ENCODE measurements at places on chromosomes 16 and 17. TPM values are rescaled to one million over a fixed set of nuclear protein-coding genes. Genes with fewer than 3 reads are reported as not detected.

Gene MMP28
- 5.8 TPM for total RNA-seq

Gene CDH1
- total RNA-seq: not detected

Gene ARL5C
- total RNA-seq: not detected

Gene KRTAP4-9
- total RNA-seq: not detected

Gene TBC1D3
- not detected for total RNA-seq

Gene ADAM11
- 9.5 TPM for total RNA-seq

Gene KLHL10
- 0.33 TPM for total RNA-seq

Gene COX6A2
- total RNA-seq: 764 TPM

Gene TEDC2
- total RNA-seq: 0.58 TPM

- DNase-seq: peak; percentile 55
These were observed 5.9 kb downstream of the UBALD2 start for GRCh38 chr17:76270770-76271668.

GRCh38 chr16:7526736-7527135, 194.1 kb downstream of the RBFOX1 start:
- no peak for DNase-seq

- DNase-seq: no peak
These were observed 255.2 kb upstream of the WSB1 start for GRCh38 chr17:27038676-27039075.

DNA sequence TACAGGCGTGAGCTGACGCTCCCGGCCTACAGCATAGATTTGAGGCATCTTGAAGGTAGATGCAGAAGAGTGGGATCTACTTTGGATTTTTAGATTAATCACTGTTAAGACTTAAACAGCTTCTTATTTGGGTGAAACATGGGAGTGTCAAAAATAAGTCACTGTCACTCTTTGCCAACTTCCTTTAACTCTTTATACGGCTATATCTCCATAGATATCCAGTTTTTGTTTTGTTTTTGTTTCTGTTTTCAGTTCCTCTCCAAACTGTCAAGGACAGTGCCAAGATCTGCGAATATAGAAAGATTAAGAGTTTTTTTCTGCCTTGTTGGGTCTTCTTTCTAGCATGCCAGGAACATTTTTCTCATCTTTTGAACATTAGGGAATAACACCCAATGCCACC, 706.1 kb downstream of the WWOX start:
- DNase-seq: no peak

DNA sequence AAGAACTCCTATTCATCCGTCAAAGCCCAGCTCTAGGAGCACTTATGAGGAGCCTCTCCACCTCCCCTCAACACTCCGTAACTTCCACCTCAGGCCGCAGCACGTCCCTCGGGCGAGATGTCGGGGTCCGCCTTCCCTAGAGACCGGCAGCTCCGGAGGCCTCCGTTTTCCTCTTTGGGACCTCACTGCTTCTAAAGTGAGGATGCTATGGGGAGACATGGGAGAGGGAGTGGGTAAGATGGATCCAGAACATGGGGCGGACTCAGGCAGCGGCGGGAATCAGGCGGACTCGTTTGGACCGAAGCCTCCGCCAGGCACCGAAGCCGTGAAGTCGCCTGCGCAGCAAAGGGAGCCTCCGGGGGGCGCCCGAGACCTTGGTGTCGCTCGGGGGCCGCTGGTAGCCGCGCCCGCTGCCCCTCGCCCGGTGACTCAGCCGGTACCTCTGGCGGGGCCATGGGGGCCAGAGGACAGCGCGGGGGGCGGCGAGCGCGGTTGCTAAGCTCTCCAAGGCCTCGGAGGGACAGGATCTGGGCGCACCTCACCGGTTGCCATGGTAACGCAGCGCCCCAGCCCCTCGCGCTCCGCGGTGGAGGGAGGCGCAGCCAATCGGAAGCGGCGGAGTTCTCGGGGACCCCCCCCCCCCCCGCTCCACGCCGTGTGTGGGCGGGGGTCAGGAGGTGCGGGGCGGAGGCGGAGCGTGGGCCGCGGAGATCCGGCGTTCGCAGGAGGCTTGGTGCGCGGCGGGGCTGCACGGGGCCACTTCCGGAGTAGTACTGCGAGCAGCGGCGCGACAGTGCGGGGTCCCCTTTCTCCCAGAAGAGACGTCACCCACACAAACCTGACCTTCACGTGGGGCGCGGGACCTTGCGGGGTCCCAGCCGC, 1.3 kb upstream of the HIC1 start:
- DNase-seq: peak; percentile 93

DNA sequence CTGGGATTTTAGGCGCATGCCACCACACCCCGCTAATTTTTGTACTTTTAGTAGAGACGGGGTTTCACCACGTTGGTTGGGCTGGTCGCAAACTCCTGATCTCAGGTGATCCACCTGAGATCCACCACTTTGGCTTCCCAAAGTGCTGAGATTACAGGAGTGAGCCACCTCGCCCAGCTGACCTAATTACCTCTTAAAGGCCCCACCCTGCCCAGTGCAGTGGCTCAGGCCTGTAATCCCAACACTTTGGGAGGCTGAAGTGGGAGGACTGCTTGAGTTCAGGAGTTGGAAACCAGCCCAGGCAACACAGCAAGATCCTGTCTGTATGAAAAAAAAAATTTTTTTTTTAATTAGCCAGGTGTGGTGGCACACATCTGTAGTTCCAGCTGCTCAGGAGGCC, 2.9 kb upstream of the COASY start:
- no peak for DNase-seq

- no peak for DNase-seq
These were observed 488.9 kb downstream of the SHISA9 start for GRCh38 chr16:13390093-13390985.

DNA sequence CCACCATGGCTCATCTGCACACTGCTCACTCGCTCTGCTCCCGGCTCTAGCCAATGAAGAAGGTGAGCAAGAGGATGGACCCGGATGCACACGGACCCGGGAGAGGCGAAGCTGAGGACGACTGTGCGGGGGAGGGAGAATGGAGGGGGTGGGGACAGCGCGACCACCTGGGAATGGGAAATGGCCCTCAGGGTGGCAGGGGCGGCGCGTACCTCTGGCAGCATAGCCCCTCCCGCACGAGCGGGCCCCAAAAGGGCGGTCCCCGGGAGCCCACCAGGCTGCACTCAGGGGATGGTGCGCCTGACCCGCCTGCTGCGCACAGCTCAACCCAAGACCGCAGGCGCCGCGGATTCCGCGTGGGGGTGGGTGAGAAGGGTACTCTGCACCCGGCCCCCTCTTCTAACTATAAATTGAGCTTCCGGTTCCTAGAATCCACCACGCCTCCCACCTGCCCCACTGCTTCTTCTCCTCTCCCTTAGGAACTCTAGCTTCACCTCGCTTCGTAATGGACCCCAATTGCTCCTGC, 6.1 kb downstream of the MT1H start:
- DNase-seq: no peak

DNA sequence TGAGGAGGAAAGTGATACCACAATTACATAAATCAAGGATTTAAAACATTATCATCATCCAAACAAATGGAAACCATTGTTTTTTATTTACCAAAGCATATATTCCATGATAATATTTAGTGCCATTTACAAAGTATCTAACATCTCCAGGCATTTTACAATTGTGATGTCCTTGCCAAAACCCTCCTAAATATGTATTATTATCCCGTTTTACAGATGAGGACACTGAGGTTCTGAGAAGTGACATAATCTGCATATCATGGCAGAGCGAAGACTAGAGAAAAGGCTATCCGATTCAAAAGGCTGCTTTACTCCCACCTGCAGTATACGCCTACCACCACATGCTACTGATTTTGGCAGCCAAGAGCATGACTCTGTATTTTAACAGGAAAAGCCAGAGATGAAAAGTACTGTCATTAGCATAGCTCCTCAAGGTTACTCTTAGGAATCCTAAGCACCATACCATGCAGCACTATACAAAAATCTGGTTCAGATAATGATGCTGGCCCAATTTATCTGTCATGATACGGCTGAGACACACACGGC, 301.4 kb downstream of the CA10 start:
- no peak for DNase-seq

DNA sequence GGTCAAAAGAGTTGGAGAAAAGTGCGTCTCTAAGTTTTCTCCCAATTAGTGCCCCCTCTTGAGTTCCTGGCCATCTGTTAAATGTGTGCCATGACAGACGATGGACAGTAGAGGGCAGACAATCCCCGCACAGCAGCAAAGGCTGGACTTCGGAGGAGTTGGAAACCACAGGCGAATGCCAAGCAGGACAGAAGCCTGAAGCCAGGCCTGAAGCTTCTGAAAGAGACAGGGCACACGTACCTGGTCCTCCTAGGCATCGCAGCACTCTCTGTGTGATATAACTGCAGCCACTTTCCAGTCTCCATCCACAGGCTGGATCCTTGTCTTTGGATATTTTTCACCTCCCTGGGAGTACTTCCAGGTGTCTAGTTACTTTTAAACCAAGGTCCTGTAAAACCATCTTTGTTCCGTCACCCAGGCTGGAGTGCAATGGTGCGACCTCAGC, 14.5 kb downstream of the C17orf100 start:
- DNase-seq: peak; percentile 70

DNA sequence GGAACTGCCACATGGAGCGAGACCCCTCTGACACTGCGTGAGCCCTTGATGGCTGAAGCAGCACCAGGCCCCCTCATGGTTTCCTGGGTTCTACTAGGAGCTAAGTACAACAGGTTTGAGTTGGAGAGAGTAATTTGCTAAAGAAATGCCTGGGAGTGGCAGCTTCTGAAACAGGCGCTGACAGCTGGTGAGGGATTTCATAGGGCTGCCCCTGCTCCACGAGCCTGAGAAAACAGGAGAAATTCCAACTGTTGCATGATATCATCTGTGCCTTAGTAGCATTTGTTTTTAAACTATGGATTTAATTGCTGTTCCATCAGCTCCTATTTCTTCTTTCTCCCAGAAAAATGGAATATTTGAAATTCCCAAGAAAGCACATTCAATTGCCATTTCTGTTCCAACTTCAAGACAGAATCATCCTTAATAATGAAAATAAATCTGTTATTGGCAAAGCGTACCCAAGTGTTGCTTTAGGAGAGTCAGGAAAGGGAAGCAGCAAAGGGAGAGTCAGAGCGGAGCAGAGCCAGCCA, 78.8 kb upstream of the ANKFN1 start:
- no peak for DNase-seq

GRCh38 chr17:12457493-12457892, 208.2 kb upstream of the MYOCD start:
- no peak for DNase-seq

DNA sequence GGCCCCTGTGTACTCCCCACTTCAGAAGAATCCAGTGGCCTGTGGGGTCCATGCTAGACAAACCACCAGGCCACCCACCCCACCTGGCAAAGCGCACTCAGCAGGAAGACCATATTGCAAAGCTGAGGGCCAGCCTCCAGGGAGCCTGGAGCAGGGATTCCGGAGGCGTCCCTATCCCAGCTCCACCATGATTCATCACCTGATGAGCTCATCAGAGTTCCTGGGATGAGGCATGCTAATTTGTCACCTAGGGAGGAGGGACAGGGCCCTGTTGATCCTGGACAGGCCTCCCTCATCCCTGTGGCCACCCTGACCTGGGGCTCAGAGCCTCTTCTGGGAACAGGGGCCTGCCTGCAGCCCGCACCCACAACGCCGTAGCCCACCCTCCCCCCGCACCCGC, 131.6 kb upstream of the PLCG2 start:
- no peak for DNase-seq

DNA sequence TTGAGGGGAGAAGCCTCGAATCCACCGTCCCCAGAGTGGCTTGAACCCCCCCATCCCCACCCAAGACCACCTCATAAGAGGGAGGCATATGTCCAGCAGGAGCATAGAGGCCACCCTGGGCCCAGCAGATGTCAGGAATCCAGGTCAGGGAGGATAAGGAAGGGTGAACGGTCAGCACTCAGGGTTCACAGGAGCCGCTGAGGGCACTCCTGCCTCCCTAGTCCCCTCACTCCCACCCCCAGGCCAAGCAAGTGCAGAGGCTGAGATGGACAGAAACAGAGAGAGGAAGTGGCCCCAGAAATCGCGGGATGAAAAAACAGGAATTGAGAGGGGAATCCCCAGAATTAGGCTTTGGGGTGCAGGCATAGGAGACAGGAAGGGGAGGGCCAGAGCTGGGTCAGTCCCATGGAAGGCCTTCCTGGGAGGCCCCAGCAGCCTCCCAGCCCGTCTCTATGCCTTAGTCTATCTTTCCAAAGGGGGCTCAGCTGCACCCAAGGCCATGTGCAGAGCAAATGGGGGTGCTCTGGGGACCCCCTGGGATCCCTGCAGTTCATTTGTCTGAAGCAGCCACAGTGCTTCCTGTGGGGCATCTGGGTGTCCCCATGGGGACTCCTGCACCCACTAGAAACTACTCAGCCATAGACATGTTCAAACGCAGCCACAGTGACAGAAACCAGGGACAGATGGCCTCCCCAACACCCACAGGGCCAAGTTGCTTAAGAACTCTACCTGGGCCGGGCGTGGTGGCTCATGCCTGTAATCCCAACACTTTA, 1.7 kb downstream of the CMTM3 start:
- DNase-seq: no peak

DNA sequence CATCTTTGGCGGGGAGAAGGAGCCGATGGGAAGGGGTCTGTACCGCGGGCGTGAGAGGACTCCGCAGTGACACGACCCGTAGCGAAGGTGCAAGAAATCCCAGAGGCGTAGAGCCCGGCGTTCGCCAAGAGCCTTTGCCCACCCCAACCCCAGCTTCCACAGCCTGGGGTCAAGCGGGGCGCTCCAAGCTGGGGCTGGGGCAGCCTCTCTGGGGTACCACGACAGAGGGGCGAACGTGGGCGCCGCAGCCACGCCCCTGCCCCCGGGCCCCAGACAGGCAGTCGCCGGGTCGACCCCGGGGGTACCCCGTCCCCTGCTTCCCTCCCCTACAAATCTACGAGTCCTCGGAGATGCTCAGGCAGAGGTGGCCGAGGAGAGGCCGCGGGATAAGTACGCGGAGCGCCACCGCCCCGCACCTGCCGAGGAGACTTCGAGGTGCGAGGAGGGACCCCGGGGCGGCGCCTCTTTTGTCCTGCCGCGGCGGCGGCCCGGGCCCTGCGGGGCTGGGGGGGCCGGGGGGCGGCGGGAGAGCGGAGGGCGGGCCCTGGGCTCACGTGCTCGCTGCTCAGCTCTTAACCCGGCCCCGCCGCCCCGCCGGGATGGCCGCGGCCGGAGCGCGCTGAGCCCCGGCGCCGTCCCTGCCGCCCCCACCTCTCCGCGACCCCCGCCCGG, at the start of gene ADAM11:
Gene ADAM11 (plus strand): TSS at position 575 of the 672 bp plus-strand sequence. CDS start 212 bp downstream, outside the sequence.
- DNase-seq: peak; percentile 66

DNA sequence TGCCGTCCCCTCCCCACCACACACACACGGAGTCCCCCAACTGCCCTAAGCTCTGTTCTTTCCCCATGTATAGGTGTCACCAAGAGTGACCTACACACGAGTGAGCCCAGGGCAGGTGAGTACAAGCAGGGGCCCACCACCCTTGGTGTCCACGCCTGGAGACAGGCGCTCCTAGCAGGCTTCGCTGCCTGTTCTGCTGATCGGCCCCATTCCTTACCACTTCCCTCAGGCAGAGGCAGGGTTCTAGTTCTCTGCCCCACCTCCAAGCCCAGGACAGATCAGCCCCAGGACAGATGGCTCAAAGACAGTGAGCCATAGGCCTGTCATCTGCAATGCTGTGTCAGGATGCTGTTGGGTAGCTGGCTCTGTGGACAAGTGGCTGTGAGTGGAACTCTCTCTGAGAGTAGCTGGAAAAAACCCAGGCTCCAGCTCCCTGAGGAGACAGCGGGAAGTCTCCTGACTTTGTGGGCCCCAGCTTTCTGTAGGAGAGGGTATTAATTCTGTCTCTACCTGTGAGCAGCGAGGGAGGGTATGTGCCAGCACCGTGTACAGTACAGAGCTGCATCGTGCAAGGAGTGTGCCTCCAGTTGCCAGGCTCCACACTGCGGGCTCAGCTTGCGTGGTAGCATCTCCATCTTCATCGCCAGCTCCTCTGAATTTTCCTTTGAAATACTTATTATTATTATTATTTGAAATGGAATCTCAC, 897 bp downstream of the TP53I13 start:
- peak; percentile 17 for DNase-seq

GRCh38 chr16:78695391-78695790, 595.9 kb downstream of the WWOX start:
- DNase-seq: no peak

All from right cardiac atrium (tissue), 5 donors.